ENCODE measurements at places on chromosomes 2 and 18.

- peak; percentile 14 for DNase-seq
These were observed 431 bp downstream of the FAM98A start for GRCh38 chr2:33598561-33599174.

DNA sequence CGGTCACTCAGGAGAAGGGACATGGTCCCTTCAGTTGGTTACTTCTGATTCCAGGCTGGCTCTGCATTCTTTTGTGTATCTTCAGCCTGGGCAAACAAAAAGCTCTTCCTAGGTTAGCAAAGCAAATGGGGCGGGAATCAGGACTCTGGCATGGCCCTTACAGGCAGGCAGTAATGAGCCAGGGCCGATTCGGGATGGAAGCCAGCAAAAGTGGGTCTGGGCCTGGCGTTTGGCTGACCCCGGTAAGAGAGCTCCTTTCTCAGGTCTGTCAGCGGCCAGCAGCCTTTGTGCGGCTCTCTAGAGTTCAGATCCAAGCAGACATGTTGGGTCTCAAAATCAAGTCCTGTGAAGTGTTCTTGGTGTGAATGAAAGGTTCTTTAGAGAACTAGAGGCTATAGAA lies 81.5 kb upstream of the EML6 start:
- DNase-seq, result no peak

GRCh38 chr2:172182624-172183023 lies 79.9 kb upstream of the DLX2 start:
- DNase-seq, result no peak

DNA sequence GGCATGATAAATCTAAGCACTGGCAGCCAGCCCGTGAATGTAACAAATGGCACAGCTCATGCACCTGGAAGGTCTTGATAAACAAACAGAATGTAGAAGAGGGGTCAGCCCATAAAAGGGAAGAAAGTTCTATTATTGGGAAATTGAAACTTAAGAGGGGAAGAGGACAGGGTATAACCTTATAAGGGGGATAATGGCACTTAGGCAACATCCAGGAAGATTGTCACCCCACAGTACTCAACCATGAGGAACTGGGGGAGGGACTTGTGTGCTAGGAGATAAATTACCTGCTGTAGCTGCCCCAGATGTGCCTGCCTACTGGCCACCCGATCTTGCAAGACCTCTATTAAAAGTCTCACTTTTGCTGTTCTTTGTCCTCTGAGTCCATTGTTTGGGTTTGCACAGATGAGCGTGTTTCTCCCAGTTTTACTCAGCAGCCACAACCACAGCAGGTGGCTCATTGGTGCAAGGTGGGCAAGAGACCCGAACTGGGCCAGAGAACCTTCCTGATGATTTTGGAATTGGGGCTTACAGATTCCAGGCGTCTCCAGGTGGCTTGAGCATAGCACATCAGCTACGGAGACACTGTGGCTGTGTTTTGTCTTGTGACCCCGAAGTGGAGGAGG lies 79.0 kb upstream of the TAF1B start:
- DNase-seq, result no peak

All from NCI-H1930 (cell line).